ENCODE measurements at places on chromosomes 11 and 22. TPM values are rescaled to one million over a fixed set of nuclear protein-coding genes. Genes with fewer than 3 reads are reported as not detected.

Gene PATE2
- total RNA-seq: not detected

Gene OR51B5
- not detected for total RNA-seq

Gene RIBC2
- total RNA-seq: 2.4 TPM

Gene E2F8
- total RNA-seq: 5.8 TPM

Gene P4HA3
- 38.3 TPM for total RNA-seq

Gene ACRV1
- 0.12 TPM for total RNA-seq

Gene SYT8
- 0.55 TPM for total RNA-seq

Gene SCUBE2
- 0.29 TPM for total RNA-seq

Gene MMP8
- total RNA-seq: not detected

Gene SLC6A5
- total RNA-seq: not detected

Gene KDM4D
- total RNA-seq: 0.13 TPM

Gene TREH
- total RNA-seq: not detected

Gene OR51D1
- not detected for total RNA-seq

Gene GTSE1
- total RNA-seq: 28.0 TPM

Gene CARD16
- 0.17 TPM for total RNA-seq

Gene CCDC89
- total RNA-seq: not detected

Gene PLEKHB1
- total RNA-seq: 0.63 TPM

Gene TUB
- total RNA-seq: 6.7 TPM

Gene LRRC32
- 0.22 TPM for total RNA-seq

Gene SLC17A6
- total RNA-seq: not detected

Gene CCND1
- 172 TPM for total RNA-seq

All from A549 treated with AZD2906 at 1 μM for 4 hours (cell line).